Effector CD4-positive, alpha-beta T cell (primary cell): ENCODE measurements at places on chromosomes 7 and 10.

- DNase-seq: peak; percentile 75
Measured at GRCh38 chr7:74083117-74083876, at the start of gene LIMK1. Gene LIMK1 (plus strand): TSS chr7:74083804. CDS start chr7:74083991, 187 bp downstream.

GRCh38 chr10:22250897-22251660, 33.3 kb upstream of the EBLN1 start:
- DNase-seq: no peak

DNA sequence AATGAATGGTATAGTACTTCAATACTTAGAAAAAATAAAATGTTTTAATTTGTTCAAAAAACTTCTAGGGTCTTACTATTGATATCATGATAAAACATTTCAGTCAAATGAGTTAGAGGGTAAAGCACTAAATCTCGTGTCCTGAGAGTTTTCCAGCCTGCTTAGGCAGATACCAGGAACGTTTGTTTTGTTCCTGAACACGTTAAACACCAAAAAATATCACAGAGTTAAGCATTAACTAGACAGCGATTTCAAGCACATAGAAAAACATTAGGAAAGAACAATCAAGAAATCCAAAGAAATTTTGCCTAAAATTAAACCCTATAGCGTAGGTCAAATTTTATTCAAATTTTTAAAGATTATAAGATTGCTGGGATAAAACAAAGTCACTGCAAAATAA, 204.6 kb upstream of the AGR3 start:
- no peak for DNase-seq

DNA sequence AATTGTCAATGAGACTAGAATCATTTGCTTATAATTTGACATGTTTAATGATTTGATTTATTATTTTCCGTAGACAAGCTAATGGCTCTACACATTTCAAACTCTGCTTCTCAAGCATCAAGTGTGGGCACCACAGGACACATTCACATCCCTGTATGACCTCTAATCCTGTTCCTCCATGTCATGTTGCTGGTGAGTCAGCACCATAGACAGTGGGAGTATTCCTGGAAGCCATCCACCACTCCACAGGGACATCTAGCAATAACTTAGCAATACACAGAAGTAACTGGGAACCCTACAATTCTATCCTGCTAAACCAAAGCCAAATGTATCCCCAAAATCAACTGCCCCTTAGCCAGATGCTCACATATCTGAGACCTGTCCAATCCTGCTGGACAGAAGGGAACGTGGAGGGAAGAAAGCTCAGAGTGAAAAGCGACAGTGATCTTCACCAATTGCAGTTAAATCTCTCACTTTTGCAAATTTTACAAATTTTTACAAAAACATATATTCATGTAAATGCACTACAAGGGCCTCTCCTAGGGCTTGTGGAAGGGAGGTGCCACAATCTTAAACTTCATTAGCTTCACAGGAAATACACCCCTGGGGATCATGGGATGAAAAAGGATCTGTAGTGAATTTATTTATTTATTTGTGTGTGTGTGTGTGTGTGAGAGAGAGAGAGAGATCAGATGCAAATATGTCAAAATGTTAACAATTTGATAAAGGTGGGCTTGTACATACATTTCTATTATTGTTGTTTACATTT, 126.5 kb downstream of the GFRA1 start:
- no peak for DNase-seq

DNA sequence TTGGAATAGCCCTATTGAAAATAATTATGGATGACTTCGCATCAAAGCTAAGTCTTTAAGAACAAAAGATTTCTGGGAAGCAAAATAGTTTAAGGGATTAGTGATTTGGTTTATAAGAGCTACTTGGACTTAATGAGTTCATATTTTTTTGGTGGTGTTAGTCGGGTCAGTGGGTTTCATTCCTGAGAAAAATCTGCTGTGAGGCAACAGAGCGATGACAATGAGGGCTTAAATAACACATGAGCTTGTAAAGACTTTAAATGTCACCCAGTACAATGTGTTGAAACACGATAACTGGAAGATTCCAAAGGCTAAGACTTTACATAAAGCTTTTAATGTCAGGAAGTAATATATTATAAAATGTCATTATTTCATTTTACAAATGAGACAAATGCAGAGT, 178.8 kb downstream of the ARL4A start:
- DNase-seq: no peak

DNA sequence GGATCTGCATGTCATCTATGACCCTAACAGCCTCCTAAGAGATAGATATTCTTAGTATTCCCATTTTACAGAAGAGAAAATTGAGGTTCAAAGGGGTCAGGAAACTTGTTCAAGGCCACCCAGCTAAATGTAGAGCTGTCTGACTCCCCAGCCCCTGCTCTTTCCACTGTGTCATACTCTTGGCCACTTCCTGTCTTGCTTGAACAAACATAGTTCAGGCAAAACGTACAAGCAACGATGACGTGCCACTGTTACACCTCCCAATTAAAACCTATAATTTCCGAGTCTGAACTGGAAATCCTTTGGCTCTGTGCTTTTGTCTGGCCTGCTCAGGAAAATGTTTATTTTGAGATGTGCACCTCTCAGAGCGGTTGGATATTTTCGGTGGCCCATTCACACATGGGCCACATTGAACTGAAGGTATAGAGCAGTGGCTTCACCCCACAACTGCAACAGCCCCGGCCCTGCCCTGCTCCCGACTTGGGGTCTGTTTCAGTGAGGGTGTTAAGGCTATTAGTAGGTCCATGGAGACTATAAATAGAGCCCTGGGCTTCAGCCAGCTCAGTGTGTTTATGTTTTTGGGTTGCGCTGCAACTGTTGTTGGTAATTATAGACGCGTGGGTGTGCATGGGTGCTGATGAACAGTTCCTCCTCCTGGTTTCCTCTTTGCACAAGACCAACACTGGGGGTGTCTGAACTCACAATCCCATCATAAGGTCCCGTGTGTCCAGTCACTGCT, 172.3 kb upstream of the ADO start:
- DNase-seq: peak; percentile 45

DNA sequence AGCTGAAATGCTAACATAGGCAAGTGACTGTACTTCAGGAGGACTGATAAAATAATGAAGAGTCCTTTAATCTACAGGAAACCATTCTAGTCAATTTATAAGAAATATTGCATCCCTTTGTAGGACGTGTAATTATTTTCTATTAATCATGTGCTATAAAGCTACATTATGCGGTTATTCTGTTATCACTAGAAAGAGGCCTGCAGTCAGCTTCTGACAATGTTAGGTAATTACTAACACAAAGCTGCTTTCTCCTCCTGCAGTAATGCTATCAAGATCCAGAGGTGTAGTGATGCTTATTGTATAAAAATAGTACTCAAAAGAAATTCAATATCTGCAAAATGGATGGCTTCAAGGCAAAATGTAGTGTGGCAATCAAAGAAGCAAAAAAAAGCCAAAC, 191.1 kb downstream of the SKAP2 start:
- no peak for DNase-seq

GRCh38 chr7:32569388-32570289, 74.3 kb downstream of the AVL9 start:
- DNase-seq: no peak

DNA sequence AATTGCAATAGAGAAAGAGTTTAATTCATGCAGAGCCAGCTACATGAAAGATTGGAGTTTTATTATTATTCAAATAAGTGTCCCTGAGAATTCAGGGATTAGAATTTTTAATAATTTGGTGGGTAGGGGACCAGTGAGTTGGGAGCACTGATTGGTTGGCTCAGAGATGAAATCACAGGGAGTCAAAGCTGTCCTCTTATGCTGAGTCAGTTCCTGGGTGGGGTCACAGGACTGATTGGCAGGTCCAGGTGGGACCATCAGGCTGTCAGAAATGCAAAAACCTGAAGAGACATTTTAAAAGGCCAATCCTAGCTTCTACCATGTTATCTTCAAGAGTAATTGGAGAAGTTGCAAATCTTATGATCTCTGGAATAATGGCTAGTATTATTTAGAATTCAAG, 56.0 kb upstream of the KAT6B start:
- no peak for DNase-seq

DNA sequence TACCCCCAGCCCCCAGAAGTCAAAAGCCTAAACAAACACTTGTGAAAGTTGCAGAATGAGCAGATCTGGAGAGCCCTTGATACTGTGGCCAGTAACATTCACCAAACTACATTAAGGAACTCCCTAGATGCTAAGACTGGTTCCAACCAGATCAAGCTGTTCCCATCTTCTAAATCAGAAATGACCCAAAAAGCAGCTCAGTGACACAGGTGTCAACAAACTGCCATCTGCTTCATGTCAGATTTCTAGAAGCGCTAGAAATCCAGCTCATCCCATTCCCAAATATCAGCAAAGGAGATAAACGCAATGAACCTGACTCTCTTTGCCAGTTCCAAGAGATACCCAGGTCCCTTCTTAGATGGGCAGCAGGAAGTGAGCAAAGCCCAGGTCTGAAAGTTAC, 90.6 kb downstream of the GFRA1 start:
- DNase-seq: no peak

DNA sequence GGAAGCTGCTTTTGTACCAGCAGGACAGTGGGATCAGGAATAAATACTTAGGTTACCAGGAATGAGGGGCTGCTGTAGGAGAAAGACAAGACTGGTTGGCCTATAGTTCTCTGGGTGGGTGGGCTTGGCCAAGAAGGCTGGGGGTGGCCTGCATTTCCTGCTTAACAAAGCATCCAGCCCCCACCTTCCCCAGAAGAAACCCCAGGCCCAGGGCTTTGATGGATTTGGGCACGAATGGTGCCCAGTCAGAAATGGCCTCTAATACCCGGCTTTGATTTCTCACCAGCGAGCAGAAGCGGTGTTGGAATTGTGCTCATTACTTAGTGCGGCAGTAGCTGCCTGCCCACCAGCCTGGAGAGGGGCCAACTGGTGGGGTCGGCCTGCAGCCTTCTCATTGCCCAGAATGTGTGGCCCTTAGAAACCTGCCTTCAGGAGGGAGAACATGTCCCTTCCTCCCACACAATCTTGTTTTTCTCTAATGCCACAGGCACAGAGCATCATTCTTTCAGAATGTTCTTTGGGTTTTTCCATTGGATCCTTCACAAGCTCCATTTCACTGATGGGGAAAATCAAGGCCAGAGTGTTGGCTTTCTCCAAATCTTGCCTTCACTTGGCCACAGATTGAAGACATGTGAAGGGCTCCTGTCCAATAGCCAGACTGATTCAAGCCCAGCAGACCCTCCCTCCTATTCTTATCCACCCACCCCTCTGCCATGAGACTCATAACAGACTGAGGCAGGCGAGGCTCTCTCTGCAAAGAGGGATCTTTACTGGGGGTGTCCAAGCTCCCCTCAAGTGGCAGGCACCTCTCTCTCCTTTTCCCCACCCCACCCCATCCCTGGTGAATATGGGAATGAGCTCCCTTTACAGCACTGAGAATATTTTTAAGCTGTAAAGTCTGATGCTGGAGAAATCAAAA, 2.5 kb downstream of the UNC5B start:
- DNase-seq: no peak

- no peak for DNase-seq
Measured at GRCh38 chr10:17910125-17910789, 41.5 kb upstream of the SLC39A12 start.

DNA sequence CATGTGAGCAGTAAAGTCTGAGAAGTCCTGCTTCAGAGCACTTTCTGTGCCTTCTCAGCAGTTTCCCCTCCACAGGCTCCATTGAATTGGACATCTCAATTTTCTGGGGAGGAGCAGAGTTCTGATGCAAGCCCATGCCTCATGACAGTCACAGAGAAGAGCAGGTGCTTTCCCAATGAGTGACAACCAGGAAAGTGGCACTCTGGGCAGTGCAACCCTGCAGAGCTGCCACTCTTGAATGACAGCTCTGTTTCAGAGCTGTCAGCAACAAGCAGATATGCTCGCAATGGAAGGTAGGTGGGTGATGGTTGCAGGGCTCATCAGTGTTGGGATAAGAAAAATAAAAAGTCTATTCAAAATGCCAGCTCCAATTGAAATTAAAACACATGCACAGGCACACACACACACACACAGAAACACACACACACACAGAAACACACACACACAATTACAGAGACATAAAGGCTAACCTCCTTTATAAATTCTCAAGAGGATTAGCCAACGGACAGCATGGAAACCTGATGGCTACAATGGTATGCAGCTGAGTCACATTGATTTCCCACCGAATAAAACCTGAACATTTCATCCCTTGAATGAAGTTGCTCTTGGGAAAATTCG, 50.5 kb downstream of the C10orf67 start:
- DNase-seq: no peak
